ENCODE measurements at places on chromosomes 2 and 18. TPM values are rescaled to one million over a fixed set of nuclear protein-coding genes. Genes with fewer than 3 reads are reported as not detected.
A peak's percentile ranks its signal among the peaks of the same experiment; 100 is the strongest.

DNA sequence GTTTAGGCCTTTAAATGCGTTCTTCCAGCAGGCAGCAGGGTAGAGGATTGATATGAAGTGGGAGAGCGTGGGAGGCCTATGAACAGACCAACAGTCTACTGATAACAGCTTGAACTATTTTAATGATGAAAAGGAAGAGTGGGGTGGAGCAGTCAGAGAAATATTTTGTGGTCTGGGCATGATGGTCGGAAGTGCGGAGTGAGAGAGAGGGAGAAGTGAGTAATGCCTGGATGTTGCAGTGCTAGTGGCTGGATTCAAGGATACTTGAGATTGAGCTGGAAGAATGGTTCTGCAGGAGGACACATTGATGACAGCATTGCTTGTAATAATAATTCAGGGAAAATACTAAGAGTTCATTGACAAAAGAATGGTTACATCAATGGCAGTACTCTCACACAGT lies 151.0 kb upstream of the DAPL1 start:
- DNase-seq = no peak

GRCh38 chr2:45575881-45576280 lies 35.2 kb downstream of the SRBD1 start:
- no peak for DNase-seq

DNA sequence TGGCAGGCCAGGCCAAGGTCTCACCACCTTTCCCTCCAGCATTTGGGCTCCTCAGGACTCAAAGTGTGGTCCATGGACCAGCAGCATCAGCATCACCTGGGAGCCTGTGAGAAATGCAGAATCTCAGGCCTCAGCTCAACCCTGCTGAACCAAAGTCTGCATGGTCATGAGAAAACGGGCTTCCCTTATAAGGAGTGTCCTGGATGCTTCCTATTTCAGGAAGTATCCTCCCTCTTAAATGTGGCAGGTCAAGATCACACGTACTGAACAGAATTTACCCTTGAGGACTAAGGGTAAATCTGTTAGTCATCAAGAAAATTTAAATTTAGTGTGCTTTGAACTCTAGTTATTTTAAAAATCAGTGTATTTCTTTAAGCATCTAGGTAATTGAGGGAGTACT lies 11.8 kb downstream of the CD8A start:
- DNase-seq = no peak

DNA sequence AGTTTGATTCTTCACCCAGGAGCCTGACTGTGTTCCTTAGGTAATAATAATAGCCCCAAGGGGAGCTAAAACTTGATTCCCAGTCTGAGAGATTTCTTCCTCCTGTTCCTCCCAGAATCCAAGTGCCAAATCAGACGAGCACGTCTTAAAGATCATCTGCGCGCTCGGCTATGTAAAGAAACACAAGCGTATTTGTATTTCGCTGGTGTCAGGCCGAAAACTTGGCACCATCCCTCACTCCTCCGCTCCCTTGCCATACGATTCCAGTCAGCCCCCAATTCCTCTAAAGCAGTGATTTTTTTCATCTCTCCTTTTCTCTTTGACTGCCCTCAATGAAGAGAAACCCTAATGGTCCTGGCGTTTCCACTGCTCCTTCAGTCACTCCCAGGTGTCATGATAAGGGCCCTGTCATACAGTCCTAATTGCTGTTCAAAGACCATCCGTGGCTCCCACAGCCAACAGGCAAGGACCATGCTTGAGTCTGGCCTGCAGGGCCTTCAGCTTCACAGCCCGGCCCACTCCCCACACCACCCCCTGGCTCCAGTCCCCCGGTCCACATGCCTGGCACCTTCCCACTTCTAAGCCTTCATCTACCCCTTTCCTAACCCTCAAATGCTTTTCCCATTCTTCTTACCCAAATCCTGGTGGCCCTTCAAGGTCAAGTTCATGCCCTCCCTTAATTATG lies 130.8 kb upstream of the ID2 start:
- DNase-seq = no peak

GRCh38 chr2:234981197-234982095 lies 29.6 kb downstream of the SH3BP4 start:
- no peak for DNase-seq

DNA sequence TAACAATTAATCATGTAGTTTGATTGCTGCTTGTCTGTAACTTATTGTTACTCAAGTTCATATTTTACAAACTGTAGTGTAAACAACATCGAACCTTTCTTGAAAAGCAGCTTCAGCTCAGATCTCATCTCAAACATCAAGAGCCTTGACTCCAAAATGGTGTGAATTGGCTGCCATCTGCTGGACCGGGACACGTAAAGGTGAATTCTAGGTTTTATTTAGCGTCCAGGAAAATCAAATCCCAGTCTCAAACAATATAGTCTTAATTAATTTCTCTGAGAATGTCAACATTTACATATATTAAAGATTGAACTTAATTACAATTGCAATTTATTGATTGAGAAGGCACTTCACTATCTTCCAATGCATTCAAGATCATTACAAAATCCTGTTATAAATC lies 453.0 kb downstream of the GALR1 start:
- DNase-seq = no peak

- DNase-seq = no peak
Measured at GRCh38 chr18:32891797-32892196, 119.0 kb upstream of the KLHL14 start.

The DDX18 gene
- total RNA-seq = 105 TPM

The LRP1B gene
- not detected for total RNA-seq

- no peak for DNase-seq
Measured at GRCh38 chr18:335733-336132, 67.9 kb upstream of the THOC1 start.

- no peak for DNase-seq
Measured at GRCh38 chr2:242032780-242033656, 163.5 kb downstream of the RTP5 start.

DNA sequence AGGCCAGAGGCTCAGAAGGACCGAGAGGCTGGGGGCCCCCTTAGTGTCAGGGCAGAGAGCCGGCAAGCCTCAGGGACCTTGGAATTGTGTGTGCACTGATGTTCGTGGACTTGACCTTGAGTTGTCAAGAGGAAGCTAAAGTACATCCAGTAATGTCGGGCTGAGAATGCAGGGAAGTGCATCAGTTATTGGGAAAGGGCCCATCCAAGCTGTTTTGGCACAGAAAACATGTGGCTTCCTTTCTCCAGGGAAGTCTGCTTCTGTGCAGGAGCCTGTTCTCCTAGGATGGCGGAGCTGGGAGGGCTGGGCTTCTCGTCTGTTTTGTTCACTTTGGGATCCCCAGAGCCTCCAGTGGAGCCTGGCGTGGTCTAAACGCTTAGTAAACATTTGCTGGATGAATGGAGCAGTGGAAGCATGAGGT lies 23.7 kb downstream of the ATOH8 start:
- no peak for DNase-seq

The COPS8 gene
- 33.4 TPM for total RNA-seq

DNA sequence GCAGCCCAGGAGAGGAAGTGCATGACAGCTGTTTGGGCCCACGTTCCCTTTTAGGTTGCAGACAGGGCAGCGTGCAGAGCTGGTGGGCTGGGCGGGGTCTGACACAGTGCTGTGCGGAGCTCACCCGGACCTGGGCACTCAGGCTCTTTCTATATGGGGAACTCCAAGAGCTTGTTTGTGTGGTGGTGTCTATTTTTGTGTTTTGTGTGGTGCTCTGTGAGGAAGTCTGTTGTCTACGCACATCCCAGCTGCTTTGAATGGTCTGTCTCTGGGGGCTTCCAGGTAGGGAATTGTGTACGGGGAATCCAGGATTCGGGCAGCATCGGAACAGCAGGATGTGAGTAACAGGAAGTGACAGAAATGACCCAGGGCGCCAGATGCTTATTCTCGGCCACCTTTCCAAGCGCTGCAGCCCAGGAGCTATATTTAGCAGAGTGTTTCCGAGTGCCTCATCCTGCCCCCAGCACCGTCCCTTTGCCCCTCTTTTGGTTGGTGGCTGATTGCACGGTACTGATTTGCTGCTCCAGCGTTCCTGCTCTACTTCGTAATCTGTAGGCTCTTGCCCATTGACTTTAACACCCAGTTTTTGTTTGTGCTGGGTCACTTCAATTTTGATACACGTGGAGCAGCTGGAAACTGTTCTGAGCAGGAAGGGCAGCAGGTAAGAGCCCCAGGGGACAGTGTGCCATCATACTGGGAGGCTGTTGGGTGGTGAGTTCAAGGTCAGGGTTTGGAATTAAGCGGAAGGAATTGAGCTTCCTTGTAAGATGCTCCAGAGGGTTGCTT lies 64.7 kb downstream of the DGKD start:
- peak; percentile 36 for DNase-seq

DNA sequence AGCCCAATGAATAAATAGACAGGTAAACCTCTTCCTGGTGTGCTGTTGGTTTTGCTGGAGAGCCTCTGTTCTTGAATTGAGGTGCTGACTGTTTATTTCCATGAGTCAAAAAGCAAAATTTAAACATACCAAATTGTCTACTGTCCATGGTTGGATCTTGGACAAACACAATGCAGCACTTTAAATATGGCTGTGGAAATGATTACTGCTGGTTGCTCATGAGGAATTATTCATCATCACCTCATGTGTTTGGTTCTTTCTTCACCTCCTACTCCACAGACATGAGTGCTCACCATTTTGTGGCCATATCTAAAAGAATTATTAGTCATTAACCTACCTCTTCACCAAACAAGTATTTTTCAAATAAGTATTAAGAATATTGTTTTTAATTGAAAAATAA lies 85.3 kb upstream of the GALNT5 start:
- DNase-seq = no peak

The AFF3 gene
- total RNA-seq = 3.9 TPM

DNA sequence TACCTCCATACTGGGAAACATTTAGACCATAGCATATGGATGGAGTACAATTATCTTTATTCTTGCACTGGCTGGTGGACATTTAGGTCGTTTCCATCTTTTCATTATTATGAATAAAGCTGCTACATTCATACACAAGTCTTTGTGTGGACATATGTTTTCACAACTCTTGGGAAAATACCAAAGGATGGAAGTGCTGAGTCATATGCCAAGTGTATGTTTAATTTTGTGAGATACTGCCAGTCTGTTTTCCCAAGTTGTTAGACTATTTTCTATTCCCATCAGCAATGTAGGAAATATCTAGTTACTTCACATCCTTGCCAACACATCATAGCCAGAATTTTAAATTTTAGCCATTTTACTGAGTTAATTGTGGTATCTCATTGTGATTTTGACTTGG lies 91.5 kb downstream of the GALNT13 start:
- DNase-seq = no peak

The FAM237A gene
- not detected for total RNA-seq

- DNase-seq = peak; percentile 62
Measured at GRCh38 chr2:173402405-173402974, 47.8 kb downstream of the CDCA7 start.

- DNase-seq = no peak
Measured at GRCh38 chr2:7904319-7904718, 777.5 kb upstream of the ID2 start.

DNA sequence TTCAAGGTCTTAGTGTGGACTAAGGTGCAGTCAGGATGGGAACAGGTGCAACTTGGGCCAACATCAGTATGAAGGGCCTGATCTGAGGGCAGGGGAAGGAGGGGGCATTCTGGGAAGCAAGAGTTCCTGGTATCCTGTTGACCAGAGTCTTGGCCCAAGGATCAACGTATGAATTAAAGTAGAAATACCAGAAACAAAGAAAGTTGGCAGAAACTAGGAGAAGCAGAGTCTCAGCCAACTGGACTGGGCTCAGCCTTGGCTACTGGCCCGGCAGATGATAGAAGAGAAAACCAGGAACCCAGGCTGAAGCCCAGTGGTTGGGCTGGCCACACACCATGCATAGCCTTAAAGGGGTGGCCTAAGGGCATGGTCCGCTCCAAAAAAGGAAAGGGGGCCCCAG lies 2.3 kb downstream of the CETN1 start:
- DNase-seq = no peak
